ENCODE measurements at places on chromosomes 7 and 10.

DNA sequence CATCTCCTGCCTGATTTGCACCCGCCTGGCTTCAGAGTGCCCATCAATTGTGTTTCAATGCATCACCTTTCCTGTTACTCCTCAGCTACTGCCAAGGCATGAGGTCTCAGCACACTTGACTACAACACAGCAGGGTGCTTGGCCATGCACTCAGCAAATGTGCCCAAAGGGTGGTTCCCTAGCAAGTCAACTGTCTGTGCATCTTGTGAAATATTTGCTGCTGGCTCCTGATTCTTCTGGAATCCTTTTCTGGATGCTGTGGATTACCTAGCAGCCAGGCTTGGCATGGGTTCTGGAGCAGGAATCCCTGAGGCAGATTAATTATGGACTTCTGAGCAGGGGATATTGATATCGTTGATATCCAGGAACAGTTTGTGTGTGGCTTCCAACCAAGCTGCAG is 662.6 kb upstream of the MGMT start:
- no peak overlapping the region for H3K4me3 ChIP-seq
- no peaks in the 10 kb centered on the region for H3K27me3 ChIP-seq
- no peak for DNase-seq
- H3K27ac ChIP-seq = no peak overlapping the region
- no peaks in the 10 kb centered on the region for H3K4me1 ChIP-seq

GRCh38 chr10:67487199-67487598 is 208.8 kb downstream of the CTNNA3 start:
- H3K27me3 ChIP-seq = peaks cover 7% of the 10 kb centered on the region
- no peaks in the 10 kb centered on the region for H3K4me1 ChIP-seq
- H3K27ac ChIP-seq = no peak overlapping the region
- H3K36me3 ChIP-seq = no peaks in the 10 kb centered on the region
- DNase-seq = no peak

GRCh38 chr10:110045772-110046171 is 38.0 kb downstream of the ADD3 start:
- peaks cover 8% of the 10 kb centered on the region for H3K36me3 ChIP-seq
- H3K4me3 ChIP-seq = peak overlapping the region; percentile 12
- no peak overlapping the region for H3K27ac ChIP-seq

DNA sequence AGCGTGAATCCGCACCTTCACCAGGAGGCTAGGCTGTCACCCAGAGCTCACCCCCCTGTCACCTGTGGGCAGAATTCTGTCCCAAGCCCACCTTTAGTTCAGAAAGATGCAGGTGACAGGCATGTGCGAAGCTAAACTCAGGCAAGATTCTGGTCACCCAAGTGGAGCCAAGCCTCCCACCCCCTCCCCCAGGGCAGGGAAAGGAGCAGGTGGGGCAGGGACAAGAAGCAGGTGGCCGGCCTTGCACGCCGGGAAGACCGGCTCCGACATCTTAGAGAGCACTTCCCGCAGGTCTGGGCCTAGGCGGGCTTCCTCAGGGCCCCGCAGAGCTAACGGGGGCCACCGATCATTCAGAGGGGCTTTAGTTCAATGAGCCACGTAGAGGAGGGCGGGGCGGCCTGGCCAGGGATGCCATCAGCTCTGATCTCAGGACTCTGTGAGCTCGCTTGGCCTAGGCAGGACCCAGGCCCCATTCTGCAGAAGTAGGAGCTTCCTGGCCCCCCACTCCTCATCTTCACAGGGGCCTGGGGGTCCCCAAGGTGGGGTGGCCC is 19.9 kb downstream of the UNCX start:
- peaks cover 12% of the 10 kb centered on the region for H3K4me1 ChIP-seq
- H3K27me3 ChIP-seq = peaks cover 66% of the 10 kb centered on the region

DNA sequence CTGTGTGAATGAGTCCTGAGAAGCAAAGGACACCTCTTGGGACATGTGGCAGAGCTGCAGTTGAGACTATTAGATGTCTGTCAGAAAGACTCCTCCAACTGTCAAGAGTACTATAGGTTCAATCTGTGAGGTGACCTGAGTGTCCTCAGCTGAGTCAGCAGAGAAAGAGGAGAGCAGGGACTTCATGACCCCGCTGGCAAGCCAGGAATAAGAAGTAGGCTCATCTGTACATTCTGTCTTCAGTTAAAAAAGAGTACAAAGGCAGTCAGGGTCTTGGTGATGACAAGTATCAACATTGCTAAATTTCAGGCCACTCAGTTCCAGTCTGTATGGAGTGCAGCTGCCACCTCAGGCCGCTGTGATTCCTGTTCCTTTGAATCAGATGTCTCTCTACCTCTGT is 25.1 kb downstream of the HECTD2 start:
- no peak overlapping the region for H3K4me3 ChIP-seq
- H3K36me3 ChIP-seq = peaks cover 30% of the 10 kb centered on the region
- DNase-seq = no peak

- no peaks in the 10 kb centered on the region for H3K36me3 ChIP-seq
- no peak overlapping the region for H3K4me3 ChIP-seq
- peaks cover 2% of the 10 kb centered on the region for H3K4me1 ChIP-seq
- no peak overlapping the region for H3K27ac ChIP-seq
Observed at GRCh38 chr7:17369691-17370426, 71.4 kb downstream of the AHR start.

- H3K4me3 ChIP-seq = no peak overlapping the region
- peaks cover 11% of the 10 kb centered on the region for H3K36me3 ChIP-seq
- H3K27ac ChIP-seq = no peak overlapping the region
- DNase-seq = no peak
- no peaks in the 10 kb centered on the region for H3K27me3 ChIP-seq
Observed at GRCh38 chr10:60139798-60140566, 233.6 kb upstream of the CCDC6 start.

- DNase-seq = no peak
- H3K27ac ChIP-seq = peak overlapping the region; percentile 17
- peaks cover 42% of the 10 kb centered on the region for H3K36me3 ChIP-seq
- H3K4me3 ChIP-seq = no peak overlapping the region
Observed at GRCh38 chr10:62075414-62075813, 173.9 kb downstream of the ARID5B start.

- H3K27me3 ChIP-seq = no peaks in the 10 kb centered on the region
- H3K27ac ChIP-seq = no peak overlapping the region
- H3K36me3 ChIP-seq = no peaks in the 10 kb centered on the region
- DNase-seq = no peak
Observed at GRCh38 chr10:7788639-7789286, 786 bp downstream of the ATP5F1C start.

GRCh38 chr7:99170730-99171074 is 26.8 kb upstream of the SMURF1 start:
- H3K4me3 ChIP-seq = no peak overlapping the region
- no peak overlapping the region for H3K27ac ChIP-seq
- H3K4me1 ChIP-seq = no peaks in the 10 kb centered on the region

- no peaks in the 10 kb centered on the region for H3K36me3 ChIP-seq
- no peak overlapping the region for H3K27ac ChIP-seq
- H3K4me3 ChIP-seq = no peak overlapping the region
- H3K27me3 ChIP-seq = no peaks in the 10 kb centered on the region
Observed at GRCh38 chr7:14894826-14895225, 7.7 kb downstream of the DGKB start.

DNA sequence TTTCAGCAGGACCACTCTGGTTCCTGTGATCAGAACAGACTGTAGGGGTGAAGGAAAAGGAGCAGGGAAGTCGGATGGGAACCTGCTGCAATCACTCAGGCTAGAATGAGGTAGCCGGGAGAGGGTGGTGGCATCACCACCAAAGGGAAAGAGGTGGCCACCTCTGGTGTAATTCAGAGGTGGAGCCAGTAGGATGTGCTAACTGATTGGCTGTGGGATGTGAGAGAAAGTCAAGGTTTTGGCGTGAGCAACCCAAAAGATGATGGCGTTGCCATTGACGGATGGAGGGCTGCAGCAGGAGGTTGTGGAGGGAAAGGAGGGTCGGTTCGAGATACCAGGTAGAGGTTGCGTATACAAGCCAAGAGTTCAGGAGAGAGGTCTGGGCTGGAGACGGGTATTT is 7.4 kb upstream of the VSIR start:
- H3K36me3 ChIP-seq = no peaks in the 10 kb centered on the region
- no peaks in the 10 kb centered on the region for H3K27me3 ChIP-seq
- H3K4me1 ChIP-seq = peaks cover 49% of the 10 kb centered on the region
- H3K27ac ChIP-seq = no peak overlapping the region

GRCh38 chr10:35300063-35300699 is 36.1 kb upstream of the CCNY start:
- no peak overlapping the region for H3K27ac ChIP-seq
- no peak for DNase-seq
- H3K36me3 ChIP-seq = peaks cover 5% of the 10 kb centered on the region
- peaks cover 19% of the 10 kb centered on the region for H3K27me3 ChIP-seq
- H3K4me3 ChIP-seq = no peak overlapping the region

- H3K36me3 ChIP-seq = no peaks in the 10 kb centered on the region
- DNase-seq = no peak
- peaks cover 12% of the 10 kb centered on the region for H3K27me3 ChIP-seq
- H3K4me3 ChIP-seq = no peak overlapping the region
- H3K27ac ChIP-seq = no peak overlapping the region
- no peaks in the 10 kb centered on the region for H3K4me1 ChIP-seq
Observed at GRCh38 chr7:16970732-16971482, 89.1 kb upstream of the AGR3 start.

- H3K4me1 ChIP-seq = peaks cover 6% of the 10 kb centered on the region
- H3K4me3 ChIP-seq = no peak overlapping the region
- H3K36me3 ChIP-seq = no peaks in the 10 kb centered on the region
- H3K27ac ChIP-seq = no peak overlapping the region
- H3K27me3 ChIP-seq = peaks cover 12% of the 10 kb centered on the region
Observed at GRCh38 chr7:89232-90019, 102.9 kb upstream of the FAM20C start.

DNA sequence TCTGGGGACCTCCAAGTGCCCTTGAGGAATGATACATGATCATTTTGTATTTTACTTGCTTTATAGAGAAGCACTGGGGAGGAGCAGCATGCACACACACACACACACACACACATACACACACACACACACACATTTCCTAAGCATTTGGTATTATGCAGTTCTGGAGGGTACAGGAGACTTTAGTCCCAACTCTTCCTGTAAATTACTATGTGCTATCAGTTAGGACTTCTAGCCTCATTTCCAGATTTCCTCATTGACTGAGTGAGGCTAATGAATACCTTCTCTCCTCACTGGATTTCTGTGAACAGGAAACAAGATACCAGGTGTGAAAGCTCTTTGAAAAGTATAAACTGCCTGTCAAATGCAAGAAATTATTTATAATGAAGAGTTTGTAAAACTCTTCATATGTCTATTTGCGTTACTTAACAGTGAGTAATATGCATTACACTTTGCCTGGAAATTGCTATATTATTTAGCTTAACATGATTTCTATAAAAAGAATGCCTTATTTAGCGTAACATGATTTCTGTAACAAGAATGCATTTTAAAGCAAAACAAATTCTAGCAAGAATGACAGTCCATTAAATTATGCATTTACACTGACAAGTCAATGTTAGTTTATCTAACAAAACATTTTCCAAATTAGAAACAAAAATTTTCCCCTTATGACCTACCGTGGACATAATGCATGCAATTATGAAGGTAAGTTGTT is 34.2 kb downstream of the ACTA2 start:
- no peak overlapping the region for H3K27ac ChIP-seq
- DNase-seq = no peak
- peaks cover 13% of the 10 kb centered on the region for H3K36me3 ChIP-seq

GRCh38 chr10:120103738-120104560 is 211.4 kb downstream of the SEC23IP start:
- DNase-seq = no peak
- H3K27ac ChIP-seq = no peak overlapping the region
- peaks cover 11% of the 10 kb centered on the region for H3K27me3 ChIP-seq
- no peak overlapping the region for H3K4me3 ChIP-seq

DNA sequence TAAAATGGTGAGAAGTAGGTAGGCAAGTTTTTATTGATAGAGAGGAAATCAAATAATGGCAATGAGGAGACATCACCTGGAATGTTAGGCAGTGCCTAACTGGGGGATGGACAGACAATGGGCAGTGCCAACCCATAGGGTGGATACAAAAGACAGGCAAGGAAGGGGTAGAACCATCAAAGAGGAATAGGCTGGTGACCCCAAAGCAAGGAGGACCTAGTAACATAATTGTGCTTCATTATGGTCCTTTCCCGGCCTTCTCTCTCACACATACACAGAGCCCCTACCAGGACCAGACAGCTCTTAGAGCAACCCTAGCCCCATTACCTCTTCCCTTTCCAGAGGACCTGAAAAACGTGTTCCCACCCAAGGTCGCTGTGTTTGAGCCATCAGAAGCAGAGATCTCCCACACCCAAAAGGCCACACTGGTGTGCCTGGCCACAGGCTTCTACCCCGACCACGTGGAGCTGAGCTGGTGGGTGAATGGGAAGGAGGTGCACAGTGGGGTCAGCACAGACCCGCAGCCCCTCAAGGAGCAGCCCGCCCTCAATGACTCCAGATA is 30.0 kb downstream of the PRSS2 start:
- peaks cover 52% of the 10 kb centered on the region for H3K36me3 ChIP-seq
- DNase-seq = no peak
- peak overlapping the region; percentile 93 for H3K4me3 ChIP-seq
- H3K27me3 ChIP-seq = no peaks in the 10 kb centered on the region
- peak overlapping the region; percentile 99 for H3K27ac ChIP-seq

DNA sequence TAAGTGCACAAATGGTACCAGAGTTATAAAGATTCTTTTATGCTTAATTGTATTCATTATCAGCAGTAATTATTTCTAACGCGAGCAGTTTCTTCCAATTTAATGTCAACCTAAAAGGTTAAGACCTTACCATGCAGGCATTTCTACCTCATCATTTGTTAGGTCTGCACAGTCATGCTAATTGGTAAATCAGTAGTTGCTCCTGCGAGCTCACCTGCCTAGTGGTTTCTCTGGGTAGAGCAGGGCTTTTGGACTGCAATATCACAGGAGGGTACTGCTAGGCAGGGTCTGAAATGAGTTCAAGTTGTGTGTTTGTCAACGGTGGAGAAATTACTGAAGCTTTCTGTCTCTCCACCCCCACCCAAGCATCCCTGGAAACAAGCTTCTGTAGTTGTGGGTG is 558.5 kb upstream of the MGMT start:
- no peak for DNase-seq
- no peaks in the 10 kb centered on the region for H3K36me3 ChIP-seq
- H3K27me3 ChIP-seq = no peaks in the 10 kb centered on the region
- no peak overlapping the region for H3K4me3 ChIP-seq
- H3K27ac ChIP-seq = no peak overlapping the region

DNA sequence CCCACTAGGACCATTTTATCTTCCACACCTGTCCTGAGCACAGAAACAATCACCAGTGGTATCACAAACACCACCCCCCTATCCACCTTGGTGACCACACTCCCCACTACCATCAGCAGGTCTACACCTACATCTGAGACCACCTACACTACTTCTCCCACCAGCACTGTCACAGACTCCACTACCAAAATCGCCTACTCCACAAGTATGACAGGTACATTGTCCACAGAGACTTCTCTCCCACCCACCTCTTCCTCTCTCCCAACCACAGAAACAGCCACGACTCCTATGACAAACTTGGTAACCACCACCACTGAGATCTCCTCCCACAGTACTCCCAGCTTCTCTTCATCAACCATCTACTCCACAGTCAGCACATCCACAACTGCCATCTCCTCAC is 3.3 kb downstream of the MUC3A start:
- no peak for DNase-seq
- no peak overlapping the region for H3K27ac ChIP-seq
- H3K36me3 ChIP-seq = no peaks in the 10 kb centered on the region
- H3K4me3 ChIP-seq = no peak overlapping the region
- no peaks in the 10 kb centered on the region for H3K4me1 ChIP-seq
